ENCODE measurements at places on chromosomes 1 and 21.

- no peak for DNase-seq
Measured at GRCh38 chr1:14968251-14968851, 185.2 kb upstream of the TMEM51 start.

GRCh38 chr1:186927884-186928283 lies 99.1 kb downstream of the PLA2G4A start:
- no peak for DNase-seq

DNA sequence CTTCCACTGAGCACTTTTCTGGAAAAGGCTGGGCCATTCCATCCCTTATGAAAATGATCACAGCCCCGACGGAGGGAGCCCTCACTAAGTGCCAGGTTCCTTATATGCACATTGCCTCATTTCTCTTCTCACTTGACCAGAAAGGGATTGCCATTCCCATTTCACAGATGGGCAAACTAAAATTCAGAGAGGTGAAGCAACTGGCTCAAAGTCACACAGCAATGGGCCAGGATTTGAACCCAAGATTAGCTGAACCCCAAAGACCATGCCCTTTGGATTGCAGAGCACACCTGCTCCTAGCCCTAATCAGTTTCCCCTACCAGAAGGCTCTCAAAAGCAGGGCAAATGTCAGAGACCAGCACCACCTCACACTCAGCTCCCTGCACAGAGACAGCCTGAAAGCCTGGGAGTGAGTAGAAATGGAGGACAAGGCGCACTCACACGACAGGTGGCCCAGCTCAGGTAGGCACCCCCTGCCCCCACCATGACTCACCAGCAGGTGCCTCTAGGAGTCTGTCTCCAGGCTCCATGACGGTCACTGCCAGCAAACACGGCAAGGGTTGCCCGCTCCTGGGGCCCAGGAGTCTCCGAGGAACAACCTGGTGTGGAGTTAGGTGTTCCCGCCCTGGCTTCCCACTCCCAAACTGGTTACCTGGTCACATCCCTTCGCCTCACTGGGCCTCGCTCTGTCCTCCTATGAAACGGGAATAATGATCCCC lies 21.7 kb downstream of the SDC3 start:
- DNase-seq: no peak

DNA sequence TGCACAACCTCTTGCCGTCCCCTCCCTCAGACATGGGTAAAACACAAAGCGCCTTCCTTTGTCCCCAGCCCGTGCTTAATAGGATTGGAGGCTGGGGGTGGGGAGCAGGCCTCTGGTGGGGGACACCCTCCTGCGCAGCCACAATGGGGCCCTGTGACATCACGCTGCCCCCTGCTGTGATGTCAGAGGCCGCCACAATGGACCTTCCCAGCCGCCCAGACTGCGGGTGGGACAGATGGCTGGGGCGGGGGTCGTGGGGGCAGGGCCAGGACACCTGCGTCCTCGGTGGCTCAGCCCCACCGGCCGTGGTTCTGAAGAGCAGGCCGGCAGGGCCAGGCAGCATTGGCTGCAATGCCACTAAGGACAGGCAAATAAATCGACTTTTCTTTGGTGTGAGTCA lies 39.9 kb downstream of the EPHA2 start:
- DNase-seq: no peak

- DNase-seq: no peak
Measured at GRCh38 chr1:224432672-224433040, 1.9 kb downstream of the WDR26 start.

DNA sequence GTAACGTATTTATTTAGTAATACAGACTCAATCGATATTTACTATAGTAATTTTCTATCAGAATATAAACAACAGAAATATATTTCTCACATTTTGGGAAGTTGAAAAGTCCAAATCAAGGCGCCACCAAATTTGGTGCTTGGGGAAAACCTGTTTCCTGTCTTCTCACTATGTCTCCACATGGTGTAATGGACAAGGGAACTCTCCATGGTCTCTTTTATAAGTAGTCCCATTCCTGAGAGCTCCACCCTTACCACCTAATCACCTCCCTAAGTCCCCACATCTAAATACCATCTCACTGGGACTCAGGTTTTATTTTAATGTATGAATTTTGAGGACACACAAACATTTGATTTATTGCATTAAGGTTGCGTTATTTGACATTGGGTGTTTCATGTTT lies 848.0 kb downstream of the LTN1 start:
- no peak for DNase-seq

- no peak for DNase-seq
Measured at GRCh38 chr1:108208724-108209446, 8.7 kb upstream of the SLC25A24 start.

DNA sequence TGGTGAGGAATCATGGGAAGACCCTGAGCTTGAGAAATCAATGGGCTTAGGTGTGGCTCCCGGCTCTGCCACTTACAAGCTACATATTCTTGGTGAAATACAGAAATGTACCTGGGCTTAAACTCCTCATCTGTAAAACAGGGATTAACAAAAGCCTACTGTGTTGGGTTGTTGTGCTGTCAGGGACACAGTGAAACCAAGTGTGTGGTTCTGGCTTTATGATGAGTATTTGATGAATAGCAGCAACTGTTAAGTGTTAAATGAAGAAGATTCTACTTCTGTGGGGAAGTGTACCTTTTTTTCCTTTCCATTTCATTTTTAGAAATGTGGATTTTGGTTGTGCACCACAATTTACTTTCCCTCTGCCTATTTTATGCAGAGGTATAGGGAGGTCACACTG lies 41.1 kb upstream of the DUSP10 start:
- DNase-seq: no peak

DNA sequence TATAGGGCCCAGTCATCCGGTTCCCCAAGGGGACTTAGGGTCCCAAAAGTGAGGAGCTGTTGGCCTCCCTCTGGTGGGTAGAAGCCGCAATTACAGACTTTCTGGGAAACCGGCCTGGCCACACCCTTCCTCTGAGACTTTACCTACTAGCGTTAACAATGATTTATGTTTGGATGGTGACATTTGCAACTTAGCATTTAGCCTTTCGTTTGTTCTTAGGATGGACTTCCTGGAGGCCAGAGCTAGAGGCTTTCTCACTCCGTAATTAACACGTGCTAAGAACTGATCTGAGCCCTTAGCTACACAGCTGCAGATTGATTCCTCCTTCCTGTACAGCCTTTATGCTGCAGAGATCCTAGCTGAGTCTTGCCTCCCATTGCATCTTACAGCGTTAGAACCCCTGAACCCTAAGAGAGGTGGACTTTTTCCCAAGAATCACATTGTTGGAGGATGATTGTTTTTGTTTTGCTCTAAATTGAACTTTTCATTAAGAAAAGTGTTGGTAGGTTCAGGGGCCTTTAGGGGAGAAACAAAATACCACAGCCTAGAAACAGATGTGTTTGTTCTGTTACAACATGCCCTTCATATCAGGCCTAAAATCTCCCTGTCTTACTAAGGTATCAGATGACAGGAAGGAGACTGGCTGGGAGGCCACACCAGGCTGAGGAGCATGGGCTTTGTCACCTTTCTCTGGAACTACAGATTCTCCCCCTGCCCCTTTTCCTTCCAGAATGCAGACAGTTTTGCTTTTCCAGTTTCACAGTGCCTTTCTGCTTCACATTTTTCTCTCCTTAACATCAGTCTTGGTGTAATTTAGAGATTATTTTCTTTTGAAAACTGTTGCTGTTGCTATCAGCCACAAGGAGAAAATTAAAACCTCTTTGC lies 1.9 kb downstream of the S100A11 start:
- no peak for DNase-seq

DNA sequence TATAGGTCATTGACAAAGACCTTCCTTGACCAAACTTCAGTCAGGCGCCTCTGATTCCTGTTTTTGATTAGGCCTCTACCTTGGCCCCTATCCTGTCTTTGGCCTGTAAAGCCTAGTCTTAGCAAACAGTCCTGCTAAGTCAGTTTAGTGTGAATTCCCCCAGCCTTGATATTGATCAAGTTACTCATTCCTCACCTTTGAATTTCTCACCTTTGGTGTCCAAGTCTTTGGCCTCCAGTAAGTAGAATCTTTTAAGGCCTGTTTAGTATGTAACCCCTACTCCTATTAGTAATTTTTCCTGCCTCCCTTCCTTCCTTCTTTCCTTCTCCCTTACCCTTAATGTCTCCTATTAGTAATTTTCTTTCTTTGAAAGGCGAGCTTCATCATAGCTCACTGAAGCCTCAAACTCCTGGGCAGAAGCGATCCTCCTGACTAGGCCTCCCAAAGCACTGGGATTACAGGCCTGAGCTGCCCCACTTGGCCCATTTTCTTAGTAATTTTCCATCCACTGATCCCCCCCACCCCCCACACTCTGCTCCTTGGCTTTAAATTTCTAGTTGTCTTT lies 13.0 kb upstream of the ZNF692 start:
- DNase-seq: no peak

GRCh38 chr1:184743062-184743756 lies 11.4 kb downstream of the EDEM3 start:
- no peak for DNase-seq

- DNase-seq: no peak
Measured at GRCh38 chr1:224262373-224263054, 67.5 kb downstream of the NVL start.

DNA sequence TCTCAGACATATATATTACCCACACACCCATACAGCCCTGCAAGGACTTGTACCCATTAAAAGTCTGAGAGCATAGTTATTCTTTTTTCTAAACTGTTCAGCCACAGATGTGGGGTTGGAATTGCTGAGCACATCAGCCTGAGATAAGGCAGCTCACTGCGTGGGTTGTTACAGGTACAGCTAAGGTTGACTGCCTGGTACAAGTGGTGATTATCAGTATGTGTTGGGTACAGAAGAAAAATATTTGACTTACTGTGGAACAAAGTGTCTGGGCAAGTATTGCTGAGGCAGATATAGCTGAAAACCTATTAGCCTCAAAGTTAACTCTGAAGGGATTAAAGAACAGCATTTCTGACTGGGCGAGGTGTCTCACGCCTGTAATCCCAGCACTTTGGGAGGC lies 5.0 kb downstream of the STX12 start:
- no peak for DNase-seq

DNA sequence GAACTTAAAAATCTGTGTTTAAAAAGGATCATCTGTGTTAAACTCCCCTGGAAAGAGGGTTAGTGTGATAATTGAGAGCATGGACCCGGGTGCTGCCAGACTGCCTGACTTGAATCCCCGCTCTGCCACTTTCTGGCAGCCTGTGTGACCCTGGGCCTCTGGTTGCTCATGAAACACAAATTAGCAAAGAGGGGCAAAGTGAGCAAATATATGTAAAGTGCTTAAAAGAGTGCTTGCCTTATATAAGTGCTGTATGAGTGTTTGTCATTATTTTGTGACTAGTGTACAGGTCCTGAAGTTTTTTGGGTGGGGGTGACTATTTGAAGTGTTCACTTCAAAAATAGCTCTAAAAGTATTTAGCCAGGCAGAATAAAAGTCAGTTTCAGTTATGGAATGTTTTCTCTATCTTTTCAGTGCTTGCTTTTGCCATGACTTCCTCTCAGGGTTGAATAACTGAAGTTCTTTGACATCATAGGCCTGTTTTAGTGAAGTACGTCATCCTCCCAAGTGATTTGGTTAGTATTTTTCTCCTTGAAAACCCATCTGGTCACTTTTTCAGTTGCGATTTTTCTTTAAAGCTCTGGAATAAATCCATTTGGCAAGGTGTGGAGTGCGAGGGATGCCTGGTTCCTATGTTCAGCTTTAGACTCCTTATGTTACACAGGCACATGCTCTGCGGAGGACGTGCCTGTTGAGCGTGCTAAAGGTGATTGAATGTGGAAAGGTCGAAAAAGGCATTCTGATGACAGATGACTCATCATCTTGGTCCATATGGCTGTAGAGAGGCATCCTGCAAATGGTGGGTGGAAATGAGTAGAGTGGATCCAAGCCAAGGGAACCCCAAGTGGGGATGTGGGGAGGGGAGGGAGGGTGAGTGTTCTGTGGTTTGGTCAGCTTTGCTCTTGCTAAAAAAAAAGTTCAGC lies 47.8 kb downstream of the AK4 start:
- no peak for DNase-seq

GRCh38 chr1:209580577-209580976 lies 2.9 kb upstream of the CAMK1G start:
- no peak for DNase-seq

- no peak for DNase-seq
Measured at GRCh38 chr1:63408331-63408730, 40.9 kb downstream of the ALG6 start.

DNA sequence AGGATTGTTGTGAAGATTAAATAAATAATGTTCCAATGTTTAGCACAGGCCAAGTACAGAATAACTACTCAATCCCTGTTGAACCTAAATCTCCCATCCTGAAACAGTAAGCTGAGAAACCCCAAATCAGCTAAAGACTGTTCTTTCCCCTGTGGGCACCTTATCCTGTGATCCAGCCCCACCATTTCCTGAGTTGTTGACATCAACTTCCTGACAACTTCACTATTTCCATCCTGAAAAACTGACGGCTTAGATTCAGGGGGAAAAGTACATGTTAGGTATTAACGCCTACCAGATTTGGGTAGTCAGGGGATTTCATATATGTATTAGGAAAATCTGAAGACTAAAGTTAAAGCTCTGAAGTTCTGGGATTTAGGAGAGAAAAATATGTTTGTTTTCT lies 51.7 kb upstream of the PALMD start:
- DNase-seq: no peak

DNA sequence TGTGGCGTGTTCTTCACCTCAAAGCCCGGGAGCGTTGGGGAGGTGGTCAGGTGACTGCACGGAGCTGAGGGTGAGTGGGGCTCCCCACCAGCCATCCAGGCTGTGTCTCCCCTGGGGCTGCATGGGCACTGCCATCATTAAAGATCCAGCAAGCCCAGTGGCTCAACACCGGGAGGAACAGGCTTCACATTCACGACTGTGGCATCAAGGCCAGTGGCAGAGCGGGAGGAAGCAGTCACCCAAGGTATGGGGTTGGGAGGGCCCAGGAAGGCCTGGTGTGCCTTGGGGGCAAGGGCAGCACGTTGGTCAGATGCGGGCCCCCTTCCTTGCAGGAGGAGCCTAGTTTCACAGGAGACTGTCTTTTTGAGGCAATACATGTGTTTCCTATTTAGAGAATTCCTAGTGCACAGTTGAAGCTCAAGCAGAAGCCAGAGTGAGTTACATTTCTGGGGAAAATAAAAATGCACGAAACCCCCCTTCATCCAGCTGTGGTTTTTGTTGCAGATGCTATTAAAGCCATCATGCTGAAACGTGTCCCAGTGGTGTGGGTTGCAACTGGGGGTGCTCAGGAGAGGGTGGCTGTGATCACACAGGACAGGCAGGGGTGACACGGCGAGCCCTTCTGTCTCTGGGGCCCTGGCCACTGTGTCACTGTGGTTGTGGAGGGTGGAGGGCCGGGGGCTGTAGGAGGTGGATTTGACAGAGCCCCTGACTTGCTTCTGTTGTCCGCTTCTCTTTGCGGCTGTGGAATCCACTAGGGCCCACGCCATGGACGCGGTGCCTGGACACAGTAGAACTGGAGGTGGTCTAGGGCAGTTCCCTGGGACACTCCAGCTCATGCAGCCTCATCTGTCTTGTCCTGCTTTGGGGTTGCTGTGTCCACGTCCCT lies 34.1 kb downstream of the SNAP47 start:
- no peak for DNase-seq

DNA sequence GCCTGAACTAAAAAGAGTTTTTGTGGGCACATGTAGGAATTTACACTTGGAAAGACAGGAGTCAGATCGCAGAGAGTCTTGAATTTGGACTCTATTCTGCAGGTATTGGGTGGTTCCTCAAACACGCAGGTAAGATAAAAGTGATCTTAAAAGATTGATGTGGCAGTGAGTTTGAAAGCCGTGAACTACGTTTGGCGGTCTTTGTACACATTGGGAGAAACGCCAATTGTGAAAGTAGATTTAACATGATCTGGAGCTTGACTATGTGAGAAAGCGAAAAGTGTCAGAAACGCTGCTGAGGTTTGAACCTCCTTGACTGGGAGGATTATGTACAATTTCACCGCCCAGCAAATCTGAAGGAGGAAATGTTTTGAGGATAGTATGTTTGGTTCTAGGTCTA lies 1.5 kb upstream of the PPP2R5A start:
- DNase-seq: no peak

Data from HL-60 (cell line).